ENCODE measurements at places on chromosomes 1 and 21.
A peak's percentile ranks its signal among the peaks of the same experiment; 100 is the strongest.

GRCh38 chr1:118481126-118481525 is 296.1 kb upstream of the SPAG17 start:
- DNase-seq, result no peak

- no peak for DNase-seq
These were observed 18.3 kb upstream of the KCNE1 start for GRCh38 chr21:34530261-34530660.

GRCh38 chr1:240649733-240650721 is 38.1 kb upstream of the GREM2 start:
- no peak for DNase-seq

DNA sequence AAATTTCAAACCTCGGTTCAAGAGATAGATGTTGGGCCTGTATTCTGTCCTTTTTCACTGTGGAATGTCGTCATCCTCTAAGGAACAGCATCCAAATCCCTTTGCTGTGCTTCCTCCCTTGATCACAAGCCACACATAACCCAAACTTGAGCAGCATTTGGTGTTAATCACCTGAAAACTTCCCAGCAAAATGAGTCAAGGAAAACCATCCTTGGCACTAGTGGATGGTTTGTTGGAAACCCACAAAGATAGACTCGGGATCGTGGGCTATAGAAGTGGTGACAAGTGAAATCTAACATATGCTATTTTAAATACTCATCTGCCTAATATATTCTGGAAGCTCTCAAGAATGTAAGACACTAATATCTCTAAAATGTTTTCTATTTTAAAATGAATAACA is 459.1 kb downstream of the SETD4 start:
- no peak for DNase-seq

- DNase-seq, result no peak
These were observed 101.5 kb downstream of the ACTL8 start for GRCh38 chr1:17856496-17857108.

DNA sequence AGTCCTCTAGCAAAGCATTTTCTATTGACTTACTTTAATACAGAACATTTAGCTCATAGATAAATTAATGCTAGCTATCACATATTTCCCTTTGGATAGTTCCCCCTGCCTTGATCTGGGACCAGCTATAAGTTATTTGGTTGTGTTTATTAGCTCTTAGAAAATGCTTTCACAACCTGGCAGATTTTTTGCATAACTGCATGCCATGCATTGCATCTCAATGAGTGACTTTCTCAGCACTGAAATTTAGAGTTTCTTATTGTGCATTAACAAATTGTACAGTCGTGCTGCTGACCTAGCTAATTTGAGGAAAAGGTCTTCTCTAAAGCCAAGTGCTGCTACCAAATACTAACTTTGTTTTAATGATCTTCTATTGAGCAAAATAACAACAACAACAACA is 164.8 kb downstream of the PLPPR5 start:
- DNase-seq, result peak; percentile 13

GRCh38 chr1:203126151-203126865 is 1.2 kb upstream of the ADORA1 start:
- DNase-seq, result no peak

- peak; percentile 98 for DNase-seq
These were observed 97.9 kb upstream of the RAB3GAP2 start for GRCh38 chr1:220370041-220370700.

GRCh38 chr1:196152086-196152485 is 456.2 kb downstream of the KCNT2 start:
- no peak for DNase-seq

DNA sequence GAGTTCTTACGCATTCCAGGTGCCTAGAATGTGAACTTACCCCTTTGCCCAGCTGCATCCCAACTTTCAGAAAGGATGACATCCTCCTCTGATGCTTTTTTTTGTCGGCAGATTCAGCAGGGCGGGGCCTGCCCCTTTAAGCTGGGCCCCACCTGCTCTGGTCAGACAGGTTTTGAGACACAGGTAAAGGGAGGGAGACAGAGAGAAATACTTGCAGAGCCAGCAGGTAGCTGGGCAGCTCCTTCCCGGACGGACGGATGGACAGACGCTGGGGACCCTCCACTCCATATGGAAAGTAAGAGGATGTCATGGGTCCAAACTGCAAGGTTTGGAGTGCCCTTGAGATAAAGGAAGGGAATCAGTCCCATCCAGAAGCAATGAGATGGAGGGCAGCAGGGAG is at the start of gene TMEM79:
Gene TMEM79, plus strand, starts transcription at position 214 of the 400 bp plus-strand sequence. CDS start 902 bp downstream, outside the sequence.
- peak; percentile 88 for DNase-seq

DNA sequence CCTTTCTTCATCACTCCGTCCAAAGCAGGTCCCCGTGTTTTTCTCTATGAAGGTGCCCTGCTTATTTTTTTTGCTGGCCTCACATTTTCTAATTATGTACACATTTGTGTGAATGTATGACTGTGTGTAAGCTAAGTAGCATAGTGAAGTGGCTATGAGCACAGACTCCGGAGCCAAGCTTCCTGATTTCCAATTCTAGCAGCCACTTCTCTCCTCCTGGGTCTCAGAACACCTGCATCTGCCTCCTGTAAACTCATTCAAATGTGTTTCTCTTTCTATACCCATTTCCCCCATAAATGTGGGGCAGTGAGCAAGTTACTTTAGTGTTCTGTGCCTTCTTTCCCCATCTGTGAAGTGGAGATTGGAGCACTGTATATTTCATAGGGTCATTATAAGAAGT is 2.1 kb downstream of the SLAMF6 start:
- DNase-seq, result no peak

- DNase-seq, result no peak
These were observed 42.4 kb upstream of the STMN1 start for GRCh38 chr1:25948641-25949040.

GRCh38 chr1:159922511-159923202 is 2.6 kb downstream of the TAGLN2 start:
- no peak for DNase-seq

DNA sequence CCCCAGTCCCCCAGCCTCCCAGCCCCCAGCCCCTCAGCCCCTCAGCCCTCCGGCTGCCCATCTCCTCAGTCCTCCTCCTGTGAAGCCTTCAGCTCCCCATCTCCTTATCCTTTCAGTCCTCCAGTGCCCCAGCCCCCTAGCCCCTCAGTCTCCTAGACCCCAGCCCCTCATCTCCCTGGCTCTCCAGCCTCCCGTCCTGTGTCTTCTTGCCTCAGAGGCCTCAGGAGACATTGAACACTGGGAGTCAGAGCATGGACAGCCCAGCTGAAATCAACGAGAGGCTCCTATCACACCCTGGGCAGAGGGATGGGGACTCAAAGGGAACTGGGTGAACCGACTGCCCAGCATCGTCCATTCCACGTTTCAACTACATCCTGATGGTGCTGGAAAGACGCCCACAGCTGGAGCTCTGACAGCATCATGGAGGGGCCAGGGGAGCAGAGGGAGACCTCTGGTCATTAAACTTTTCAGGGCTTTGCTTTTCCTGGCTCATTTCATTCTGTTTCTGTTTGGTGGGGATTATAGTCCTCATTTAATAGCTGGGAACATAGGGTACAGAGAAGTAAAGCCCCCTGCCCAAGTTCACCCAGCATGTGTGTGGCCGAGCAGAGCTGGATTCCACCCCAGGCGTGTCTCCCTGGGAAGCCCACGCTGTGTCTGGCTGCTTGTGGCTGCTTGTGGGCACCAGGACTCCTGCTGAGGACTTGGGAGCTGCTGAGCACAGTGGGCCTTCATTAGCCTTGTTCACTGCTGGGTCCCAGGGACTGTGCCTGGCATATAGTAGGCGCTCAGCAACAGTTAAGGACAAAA is 396.7 kb downstream of the PTPRU start:
- DNase-seq, result no peak

GRCh38 chr21:41304068-41304720 is 12.4 kb upstream of the FAM3B start:
- no peak for DNase-seq

DNA sequence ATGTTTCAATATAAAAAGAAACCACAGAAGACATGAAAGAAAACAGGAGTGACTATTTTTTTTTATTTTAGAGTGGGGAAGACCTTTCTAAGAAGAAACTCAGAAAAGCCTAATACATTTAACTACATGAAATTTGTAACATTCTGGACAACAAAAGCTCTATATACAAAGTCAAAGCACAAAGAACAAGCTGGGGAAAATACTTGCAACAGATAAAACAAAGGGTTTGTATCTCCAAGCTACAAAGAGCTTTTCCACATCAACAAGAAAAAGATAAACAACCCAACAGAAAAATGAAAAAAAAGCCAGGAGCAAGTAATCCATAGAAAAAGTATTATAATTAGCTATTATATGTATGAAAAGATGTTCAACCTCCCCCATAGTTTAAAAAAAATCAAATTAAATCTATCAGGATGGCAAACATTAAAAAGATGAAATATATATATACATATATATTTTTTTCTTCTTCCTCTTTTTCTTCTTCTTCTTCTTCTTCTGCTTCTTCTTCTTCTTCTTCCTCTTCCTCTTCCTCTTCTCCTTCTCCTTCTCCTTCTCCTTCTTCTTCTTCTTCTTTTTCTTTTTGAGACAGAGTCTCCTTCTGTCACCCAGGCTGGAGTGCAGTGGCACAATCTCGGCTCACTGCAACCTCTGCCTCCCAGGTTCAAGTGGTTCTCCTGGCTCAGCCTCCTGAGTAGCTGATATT is 49.1 kb upstream of the EPS8L3 start:
- DNase-seq, result no peak

DNA sequence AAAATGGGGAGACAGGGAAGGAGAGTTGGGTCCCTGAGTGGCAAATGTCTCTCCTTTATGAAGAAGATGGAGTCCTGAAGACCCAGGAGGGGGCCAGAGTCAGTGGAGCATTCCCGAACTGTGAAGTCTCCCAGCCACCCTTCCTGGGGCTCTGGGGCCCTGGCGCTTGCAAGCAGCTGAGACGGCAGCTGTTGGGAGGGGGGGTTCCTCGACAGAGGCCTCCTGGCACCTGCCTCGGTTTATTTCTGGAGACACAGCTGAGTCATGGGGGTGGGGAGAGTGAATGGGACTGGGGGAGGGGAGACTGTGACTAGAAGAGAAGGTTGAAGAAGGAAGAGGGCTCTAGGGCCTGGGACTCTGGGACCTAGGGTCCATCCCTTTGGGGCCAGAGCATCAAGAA is 14.0 kb downstream of the NES start:
- DNase-seq, result no peak

GRCh38 chr1:101178688-101179491 is 57.9 kb upstream of the S1PR1 start:
- no peak for DNase-seq

DNA sequence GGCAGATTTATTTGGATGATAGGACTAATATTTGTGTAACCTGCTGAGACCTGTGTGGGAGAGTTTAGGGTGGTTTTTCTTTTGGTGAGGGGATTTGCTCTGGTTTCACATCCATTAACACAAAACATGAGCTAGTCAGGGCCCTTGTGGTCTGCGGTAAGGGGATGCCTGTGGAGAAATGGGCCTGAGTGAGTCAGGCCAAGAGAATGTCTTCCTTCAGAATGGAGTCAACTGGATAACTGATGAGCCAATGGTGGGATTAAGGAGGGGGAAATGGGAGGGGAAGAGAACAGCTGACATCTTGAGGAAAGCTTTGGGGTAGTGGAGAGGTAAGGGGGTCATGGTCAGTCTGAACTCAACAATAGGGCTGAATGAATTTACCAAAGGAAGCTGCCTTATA is 13.9 kb downstream of the WNT2B start:
- peak; percentile 81 for DNase-seq

DNA sequence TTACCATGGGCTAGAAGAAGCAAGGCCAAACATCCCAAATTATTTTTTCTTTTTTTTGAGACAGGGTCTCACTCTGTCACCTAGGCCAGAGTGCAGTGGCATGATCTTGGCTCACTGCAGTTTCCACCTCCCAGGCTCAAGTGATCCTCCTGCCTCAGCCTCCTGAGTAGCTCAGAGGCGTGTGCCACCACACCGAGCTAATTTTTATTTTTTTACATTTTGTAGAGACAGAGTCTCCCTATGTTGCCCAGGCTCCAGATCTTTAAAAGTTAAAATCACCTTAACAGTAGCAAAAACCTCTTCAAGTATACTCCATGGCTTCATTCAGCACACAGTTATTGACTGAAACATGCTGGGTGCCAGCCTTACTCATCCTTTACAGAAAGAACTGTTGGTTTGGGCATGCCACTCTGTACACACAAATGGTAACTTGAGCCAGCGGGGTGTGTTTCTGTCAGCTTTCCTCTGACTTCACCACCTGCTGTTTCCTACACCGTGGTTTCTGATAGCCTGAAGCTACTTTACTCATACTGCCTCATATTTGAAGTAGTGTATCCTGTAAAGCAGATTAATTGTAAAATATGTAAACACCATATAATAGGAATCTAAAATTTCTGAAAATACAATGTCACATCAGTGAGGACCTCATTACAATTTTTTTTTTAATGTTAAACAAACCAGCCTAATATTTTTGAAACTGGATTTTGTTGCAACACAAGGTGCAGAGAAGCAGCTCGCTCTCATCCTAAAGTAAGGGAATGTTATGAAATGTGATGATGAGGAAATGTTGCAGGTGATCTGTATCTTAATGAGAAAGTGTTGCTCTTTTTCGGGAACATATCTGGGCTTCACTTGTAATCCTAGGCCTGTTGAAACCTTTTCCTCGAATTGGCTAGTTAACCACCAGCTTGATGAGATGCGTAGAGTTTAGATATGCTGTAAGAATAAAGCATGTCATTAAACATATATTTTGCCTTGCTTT is 113.9 kb downstream of the ATP5PO start:
- DNase-seq, result peak; percentile 99

DNA sequence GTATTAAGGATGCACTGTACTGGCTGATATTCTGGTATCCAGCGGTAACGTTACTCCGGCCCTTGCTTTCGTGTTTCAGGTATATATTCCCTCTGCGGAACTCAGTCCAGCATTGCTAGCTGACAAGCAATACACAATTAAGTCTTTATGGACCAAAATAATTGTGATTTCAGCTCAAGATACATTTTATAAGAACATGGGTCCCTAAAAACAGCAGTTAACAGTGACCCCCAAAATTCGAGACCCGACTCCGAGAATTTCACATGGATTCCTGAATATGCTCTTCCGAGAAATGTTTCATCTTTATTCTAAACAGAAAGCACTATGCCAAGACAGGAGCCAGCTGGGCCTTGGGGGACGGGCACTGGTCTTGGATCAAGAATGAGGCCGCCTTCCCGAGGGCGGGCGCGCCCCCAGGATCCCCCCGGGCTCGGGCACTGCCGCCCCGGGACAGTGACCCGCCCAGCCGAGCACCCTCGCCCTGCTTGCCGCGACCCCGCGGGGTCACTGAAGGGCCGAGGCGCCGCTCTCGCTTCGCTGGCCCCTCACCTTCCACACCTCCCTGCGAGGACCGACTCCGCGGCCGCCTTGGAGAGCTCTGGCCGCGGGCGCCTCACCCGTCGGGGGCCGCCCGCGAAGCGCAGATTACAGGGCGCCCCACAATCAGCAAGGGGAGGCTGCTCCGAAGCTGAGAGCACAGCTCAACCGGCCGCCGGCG is 610 bp downstream of the SCYL3 start:
- DNase-seq, result peak; percentile 19

Data from epithelial cell of esophagus (primary cell).